Karpas-422 (cell line): ENCODE measurements at places on chromosomes 3 and 15. TPM values are rescaled to one million over a fixed set of nuclear protein-coding genes. Genes with fewer than 3 reads are reported as not detected.

Gene OXTR
- 4.1 and 9.9 TPM in 2 replicates for total RNA-seq

Gene MCF2L2
- total RNA-seq = 11.3 and 12.2 TPM in 2 replicates

DNA sequence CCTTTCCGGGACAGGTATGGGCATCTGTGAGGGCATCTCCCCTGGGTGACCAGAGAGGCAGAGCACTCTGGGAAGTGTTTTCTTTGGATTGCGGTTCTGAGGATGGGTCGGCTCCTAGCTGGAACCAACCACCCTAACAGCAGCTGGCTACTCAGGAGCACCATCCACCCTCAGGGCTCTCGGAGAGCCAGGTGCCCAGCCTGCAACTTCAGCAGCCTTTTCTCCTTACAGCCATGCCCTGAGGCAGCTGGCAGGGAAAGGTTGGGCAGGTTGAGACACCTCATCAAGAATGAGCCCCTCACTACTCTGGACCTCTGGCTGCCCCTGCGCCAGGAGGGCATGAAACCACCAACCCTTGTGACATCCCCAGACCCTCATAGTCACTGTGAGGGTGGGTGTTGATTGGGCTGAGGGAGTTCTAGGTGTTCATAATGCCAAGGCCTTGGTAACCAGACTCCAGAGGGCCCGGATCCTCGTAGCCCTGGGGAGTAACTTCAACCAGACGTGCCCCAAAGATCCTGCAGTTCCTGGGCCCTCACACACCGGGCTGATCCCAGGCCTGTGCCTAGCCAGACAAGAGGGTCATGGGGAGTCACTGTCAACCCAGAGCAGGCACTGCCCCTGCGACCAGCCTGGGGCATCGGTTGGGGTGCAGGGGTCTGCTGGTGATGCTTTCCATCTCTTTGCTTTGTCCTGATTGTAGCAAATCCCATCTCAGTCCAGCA is 114.4 kb upstream of the ABHD17C start:
- DNase-seq = no peak

- no peak for DNase-seq
These were observed 9.5 kb upstream of the MANF start for GRCh38 chr3:51375571-51375970.

- no peak for DNase-seq
These were observed 92.7 kb upstream of the PLXND1 start for GRCh38 chr3:129699199-129699598.

DNA sequence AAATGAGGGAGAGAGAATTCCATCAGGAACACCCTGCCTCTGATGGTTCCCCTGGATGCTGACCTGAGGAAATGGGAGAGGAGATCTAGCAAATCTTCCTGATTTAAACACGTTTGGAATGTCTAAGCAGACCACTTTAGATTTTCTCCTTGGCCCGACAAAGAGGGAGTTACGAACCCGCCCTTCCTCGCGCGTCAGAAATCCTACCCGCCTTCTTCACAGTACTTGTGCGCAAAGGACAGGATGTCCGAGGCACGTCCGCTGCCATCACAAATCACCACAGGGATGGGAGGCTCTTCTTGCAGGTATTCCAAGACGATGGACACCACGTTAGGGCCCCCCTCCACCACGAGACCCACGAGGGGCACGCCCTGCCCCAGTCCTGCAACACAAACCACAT is 38.6 kb downstream of the TRPM1 start:
- no peak for DNase-seq

DNA sequence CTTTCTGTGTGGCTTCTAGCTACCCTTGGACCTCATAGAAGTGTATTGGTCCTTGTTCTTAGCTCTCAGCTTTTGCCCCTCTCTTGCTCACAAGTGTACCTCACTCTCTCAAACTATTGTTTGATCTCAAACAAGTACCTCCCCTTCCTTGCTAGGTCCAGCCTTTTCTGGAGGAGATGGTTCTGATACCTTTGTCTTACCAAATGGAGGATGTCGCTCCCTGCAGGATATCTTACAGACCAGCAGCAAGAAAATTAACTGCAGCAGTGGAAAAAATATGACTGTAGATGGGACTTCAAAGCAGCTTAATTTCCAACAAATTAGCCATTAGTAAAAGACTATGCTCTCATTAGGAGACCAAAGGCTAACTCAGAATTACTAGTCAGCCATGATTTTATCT is 388.1 kb upstream of the ROBO2 start:
- peak; percentile 45 for DNase-seq

GRCh38 chr3:41073190-41073589 is 126.1 kb upstream of the CTNNB1 start:
- no peak for DNase-seq
